ENCODE measurements at places on chromosomes 1 and 21.
A peak's percentile ranks its signal among the peaks of the same experiment; 100 is the strongest.

DNA sequence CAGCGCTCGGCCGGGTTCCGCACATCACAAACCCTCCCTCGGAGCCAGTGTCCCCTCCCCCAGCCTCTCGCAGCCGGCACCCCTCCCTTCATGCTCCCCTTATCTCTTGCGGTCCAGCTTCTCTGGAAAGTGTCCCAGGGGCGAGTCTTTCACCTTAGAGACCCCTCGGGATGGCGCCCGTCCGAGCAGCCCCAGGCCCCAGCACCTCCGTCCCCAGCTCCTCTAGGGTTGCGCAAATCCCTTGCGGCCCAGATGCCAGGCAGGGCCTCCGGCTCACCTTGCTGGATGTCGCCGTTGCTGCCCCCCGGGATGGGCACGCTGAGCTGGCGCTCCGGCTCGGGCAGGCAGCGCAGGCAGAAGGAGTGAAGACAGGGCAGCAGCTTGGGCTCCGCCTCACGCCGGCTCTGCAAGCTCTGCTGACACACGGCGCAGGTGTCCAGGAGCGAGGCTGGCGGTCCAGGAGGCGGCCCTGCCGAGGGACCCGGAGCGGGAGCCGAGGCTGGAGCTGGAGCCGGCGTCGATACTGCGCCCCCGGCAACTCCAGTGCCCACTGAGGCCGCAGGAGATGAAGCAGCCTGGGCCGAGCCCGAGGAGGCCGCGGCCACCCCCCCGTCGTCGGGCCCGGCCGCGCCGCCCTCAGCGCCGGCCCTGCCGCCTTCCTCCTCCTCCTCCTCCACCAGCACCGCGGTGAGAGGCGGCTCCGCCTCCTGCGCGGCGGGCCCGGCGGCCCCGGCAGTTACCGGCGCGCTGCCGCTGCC is 550 bp downstream of the TRIM33 start:
- no peak for DNase-seq

- DNase-seq, result no peak
Measured at GRCh38 chr21:45130324-45130774, 56.0 kb downstream of the ADARB1 start.

DNA sequence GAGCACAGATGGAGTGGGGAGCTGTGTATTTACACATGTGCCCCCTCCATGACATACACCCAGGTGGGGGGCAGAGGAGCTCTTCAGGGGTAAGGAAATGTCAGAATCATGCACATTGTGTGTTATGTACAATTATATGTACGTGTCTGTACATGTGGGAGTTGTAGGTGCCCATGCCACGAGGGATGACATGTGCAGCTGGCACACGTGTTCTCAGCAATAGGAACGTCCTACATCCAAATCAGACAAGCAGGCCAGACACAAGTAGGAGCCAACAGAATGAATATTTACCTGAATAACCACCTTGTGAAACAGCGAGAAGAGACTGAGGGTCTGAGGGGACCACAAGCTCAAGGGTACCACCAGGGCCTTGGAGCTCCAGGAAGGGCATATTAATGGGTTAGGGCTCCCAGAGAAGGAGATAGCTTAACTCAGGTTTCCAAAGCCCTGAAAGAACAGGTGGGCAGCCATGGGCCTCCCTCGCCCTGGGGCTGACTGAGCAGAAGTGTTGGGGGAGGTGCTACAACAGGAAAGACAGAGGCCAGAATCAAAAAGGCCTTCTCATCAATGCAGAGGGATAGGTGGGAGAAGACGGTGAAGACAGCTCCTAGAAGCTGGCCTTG is 3.2 kb downstream of the COL16A1 start:
- DNase-seq, result no peak

GRCh38 chr1:94270801-94271203 is 33.4 kb upstream of the ARHGAP29 start:
- DNase-seq, result no peak

DNA sequence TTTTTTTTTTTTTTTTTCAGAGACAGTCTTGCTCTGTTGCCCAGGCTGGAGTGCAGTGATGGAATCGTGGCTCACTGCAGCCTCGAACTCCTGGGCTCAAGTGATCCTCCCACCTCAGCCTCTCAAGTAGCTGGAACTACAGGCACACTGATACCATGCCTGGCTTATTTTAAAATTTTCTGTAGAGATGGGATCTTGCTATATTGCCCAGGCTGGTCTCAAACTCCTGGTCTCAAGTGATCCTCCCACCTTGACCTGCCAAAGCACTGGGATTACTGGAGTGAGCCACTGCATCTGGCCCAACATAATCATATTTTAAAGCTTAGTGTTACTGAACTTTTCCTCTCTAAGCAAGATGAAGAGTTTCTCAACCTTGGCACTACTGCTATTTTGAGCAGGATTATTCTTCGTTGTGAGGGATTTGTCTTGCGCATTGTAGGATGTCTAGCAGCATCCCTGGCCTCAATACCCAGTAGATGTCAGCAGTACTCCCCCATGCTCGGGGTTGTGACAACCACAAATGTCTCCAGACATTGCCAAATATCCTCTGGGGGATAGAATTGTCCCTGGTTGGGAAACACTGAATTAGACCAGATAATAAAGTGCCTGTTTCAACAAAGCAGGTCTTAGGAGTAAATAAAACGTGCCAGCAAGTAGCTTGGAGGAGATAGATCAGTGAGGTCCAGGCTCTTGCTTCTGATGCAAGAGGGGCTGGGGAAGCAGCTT is 15.1 kb upstream of the THRAP3 start:
- DNase-seq, result no peak

DNA sequence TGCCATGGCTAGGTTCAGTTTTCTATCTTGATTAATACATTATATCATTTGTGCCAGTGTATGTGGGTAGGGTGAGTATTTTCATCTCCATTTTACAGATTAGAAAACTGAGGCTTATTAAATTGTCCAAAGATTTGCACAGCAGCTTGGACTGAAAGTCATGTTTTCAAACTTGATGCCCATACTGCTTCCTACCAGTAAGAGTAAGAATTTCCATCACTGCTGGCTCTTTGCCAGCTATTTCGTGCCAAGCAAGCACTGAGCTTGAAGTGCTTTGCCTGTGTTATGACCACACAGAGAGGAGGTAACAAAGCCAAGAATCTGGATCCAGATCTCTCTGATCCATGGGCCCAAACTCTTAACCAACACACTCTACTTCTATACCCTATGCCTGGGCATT is 295.0 kb downstream of the VAV3 start:
- DNase-seq, result no peak

DNA sequence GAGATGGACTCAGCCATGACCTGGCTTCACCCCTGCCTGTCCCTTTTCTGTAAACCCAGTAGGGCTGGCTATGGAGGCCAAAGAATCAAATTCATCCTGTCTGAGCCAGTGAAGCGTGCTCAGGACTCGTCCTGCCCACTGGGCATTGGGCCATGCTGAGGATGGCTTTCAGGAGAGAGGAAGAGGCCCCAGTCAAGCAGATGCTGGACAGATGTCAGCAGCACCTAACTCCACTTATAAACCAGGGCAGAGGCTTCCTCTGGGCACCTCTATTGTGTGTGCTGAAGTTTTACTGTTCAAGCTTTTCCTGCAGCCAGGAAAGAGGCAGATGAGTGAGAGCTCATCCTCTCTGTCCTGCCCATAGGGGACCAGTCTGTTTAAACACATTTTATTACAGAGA is 97.4 kb upstream of the GCLM start:
- DNase-seq, result no peak

GRCh38 chr21:28608646-28609045 is 384.0 kb downstream of the LTN1 start:
- DNase-seq, result no peak

- no peak for DNase-seq
Measured at GRCh38 chr1:159924025-159924790, 1.1 kb downstream of the TAGLN2 start.

- peak; percentile 70 for DNase-seq
Measured at GRCh38 chr1:198158735-198159589, 2.2 kb downstream of the NEK7 start.

DNA sequence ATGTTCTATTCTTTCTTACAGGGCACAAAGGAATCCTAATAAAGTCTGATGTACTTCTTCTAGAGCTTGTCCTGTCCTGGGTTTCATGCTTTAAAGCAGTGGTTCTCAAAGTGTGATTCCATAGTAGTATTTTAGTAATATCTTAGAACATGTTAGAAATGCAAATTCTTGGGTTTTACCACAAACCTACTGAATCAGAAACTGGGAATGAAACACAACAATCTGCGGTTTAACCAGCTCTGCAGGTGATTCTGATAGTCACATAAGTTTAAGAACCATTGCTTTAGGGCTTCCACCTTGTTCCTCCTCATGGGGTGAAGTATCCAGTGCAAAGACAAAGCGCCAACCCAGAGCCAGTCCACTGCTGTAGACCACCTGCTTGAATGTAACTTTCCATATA is 41.1 kb downstream of the NGF start:
- DNase-seq, result peak; percentile 39

- no peak for DNase-seq
Measured at GRCh38 chr1:76086109-76086508, 11.6 kb downstream of the ST6GALNAC3 start.

DNA sequence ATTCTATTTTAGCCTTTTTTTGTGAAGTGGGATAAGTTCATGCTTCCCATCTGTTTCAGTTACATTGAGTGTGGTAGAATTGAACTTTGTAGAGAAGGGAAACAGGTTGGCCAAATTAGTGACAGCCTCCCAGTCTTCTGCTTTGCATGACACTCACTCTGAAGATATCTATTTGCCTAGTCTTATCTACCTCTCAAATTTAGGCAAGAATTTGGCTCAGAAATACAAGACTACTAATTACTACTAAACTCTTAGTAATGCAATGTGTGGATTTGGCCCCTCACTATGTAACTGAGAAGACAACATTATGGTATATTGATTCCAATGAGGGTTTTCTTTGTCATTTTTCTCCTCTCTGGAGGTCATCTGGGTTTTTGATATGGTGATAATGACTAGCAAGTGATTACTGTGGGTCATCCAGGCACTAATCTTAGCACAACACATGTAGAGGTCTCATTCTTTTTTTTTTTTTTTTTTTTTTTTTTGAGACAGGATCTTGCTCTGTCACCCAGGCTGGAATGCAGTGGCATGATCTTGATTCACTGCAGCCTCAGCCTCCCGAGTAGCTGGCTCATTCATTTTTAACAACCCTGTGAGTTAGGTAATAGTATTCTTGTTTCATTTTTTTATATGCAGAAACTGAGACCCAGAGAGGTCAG is 6.3 kb downstream of the FAM20B start:
- no peak for DNase-seq

DNA sequence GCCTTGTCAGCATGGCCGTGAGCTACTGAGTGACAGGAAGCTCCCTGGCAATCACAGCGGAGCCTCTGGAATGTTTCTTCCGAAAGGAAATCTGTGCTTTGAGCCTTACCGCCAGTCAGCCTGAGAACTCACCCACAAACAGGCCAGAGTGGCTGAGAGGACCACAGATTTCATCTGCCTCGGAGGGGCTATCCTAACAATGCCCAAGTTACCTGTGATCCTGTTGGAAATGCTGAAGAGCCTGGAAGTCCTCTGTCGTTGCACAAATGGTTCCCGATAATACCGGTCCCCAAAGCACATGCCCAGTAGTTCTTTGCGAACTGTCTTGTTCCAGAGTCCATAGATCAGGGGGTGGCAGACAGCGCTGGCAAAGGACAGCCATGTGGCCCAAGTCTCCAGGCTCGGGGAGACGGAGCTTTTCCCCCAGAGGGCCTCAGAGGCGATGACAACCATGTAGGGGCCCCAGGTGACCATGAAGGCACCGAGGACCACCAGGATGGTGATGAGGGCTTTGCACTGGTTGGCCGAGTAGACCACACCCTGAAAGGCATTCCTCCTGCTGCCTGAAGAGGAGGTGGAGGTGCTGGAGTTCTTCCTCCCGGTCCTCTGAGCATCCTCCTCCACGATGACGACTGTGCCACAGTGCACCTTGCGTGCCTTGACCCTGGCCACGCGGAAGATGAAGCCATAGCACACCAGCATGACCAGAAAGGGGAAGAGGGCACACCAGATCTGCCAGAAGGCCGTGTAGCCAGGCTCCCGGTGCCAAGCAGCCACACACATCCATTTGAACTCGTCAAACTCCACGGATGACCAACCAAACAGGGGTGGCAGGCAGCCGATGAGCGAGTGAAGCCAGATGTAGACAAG is 40.2 kb downstream of the GPR161 start:
- DNase-seq, result no peak

DNA sequence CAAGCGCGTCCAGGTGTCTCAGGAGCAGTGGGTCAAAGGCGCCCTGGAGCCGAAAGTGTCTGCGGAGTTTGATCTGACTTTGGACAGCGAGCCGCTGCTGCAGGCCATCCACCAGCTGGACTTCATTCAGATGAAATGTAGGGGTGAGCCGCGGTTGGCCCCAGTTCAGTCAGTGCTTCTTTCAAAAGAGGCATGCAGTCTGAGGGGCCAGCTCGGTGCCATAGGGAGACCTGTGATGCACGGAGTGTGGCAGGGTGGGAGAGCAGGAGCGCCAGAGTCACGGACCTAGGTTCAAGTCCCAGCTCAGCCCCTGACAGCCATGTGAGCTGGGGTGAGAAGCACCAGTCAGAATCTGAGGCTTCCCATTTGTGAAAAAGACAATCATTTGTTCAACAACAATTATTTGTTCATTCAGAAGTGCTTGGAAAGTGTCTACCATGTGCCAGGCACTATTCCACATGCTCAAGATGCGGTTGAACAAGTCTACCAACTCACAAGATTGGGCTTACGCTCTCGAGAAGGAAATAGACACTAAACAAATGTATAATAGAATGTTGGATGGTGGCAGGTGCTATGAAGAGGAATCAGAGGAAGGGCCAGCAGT is 39.5 kb upstream of the GNPAT start:
- no peak for DNase-seq

DNA sequence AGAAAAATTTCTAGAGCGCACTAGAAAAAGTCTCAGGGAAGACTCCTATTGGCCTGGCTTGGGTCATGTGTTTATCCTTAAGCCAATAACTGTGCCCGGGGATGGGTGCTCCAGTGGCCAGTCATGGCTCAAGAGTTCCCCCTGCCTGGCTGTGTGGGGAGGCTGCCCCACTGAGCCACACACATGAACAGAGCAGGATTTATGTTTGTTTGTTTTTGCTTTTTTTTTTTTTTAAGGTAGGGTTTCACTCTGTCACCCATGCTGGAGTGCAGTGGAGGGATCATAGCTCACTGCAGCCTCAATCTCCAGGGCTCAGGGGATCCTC is 21.8 kb downstream of the EDN2 start:
- no peak for DNase-seq

- DNase-seq, result no peak
Measured at GRCh38 chr1:187010571-187011309, 182.0 kb downstream of the PLA2G4A start.

GRCh38 chr1:244450597-244451538 is 841 bp downstream of the ADSS2 start:
- DNase-seq, result no peak

DNA sequence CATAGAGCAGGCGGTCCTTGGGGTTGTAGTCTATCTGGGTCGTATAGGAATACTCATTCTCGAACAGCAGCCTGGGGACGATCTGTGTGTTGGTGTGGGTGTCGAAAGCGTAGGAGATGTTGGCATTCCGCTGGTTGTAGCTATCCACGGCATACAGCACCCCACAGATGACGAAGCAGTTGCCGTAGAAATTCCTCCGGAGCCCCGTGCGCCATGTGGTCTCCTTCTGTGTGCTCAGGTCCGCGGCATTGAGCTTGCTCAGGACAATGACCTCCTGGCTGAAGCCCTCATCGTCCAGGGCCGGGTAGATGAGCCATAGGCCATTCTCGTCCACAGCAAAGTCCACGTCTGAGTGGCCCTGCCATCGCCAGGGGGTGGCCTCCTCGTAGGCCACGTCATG is 39.9 kb downstream of the OLFML2B start:
- DNase-seq, result no peak
